Karpas-422 (cell line): ENCODE measurements at places on chromosomes 16 and 17.

DNA sequence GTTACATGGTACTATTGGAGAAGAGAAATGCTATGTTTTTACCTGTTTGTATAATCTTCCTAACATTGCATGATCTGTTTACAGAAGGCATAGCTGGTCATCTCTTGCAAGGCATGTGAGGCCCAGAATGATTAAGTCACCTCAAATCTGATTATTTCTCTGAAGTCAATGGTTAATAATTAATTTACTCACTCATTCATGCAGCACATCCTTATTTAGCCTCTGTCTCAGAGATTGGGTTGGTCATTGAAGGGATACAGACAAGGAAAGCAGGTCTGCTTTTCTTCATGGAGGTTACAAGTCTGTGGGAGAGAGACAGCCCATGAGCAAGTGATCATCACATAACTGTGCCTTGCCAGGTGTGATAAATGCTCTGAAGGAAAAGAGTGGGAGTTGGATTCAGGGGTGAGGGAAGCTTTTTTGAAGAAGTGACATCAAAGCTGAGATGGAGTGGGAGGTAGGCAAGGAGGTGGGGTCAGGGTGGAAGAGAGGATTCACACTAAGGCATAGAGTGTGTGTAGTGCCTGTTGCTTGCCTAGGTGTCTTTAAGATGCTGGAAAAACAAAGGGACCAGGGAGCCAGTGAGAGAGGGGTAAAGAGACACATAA lies 16.3 kb upstream of the RBFOX1 start:
- DNase-seq = no peak

GRCh38 chr17:46942441-46943217 lies 19.7 kb downstream of the GOSR2 start:
- peak; percentile 80 for DNase-seq

GRCh38 chr16:398561-399339 lies 1.8 kb downstream of the NME4 start:
- peak; percentile 44 for DNase-seq

DNA sequence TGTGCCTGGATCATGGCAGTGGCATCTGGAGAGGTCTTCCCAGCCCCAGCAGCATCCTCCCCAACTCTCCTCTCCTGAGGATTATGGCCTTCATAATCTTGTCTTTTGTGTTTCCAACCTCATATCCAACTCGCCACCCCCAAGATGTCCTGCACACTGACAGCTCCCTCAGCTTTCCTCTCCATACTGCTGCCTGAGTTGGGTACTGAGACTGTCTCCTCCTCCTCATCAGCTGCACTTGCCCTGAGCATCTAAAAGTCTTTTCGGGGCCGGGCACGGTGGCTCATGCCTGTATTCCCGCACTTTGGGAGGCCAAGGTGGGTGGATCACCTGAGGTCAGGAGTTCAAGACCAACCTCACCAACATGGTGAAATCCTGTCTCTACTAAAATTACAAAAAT lies 2.0 kb downstream of the CD300LB start:
- no peak for DNase-seq

GRCh38 chr16:7602291-7602950 lies 269.8 kb downstream of the RBFOX1 start:
- DNase-seq = no peak

DNA sequence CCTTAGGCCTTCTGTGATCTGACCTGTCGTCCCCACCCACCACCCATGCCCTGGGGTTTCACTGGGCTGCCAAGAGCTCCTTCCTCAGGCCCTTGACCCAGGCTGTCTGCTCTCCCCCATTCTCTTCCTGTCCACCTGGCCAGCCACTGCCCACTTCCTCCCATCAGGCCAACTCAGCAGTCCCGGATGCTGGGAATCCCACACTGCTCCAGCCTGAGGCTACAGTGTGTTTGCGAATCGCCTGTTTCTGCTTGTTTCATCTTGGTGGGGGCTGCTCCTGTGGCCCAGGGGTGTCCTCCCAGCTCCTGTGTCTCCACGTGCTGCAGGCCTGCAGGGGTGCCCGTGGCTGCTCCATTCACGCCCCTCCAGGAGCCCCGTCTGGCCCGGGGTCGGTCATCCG lies 839 bp upstream of the METRN start:
- no peak for DNase-seq
